ENCODE measurements at places on chromosomes 12 and 14. TPM values are rescaled to one million over a fixed set of nuclear protein-coding genes. Genes with fewer than 3 reads are reported as not detected.

OR4E2 gene
- not detected for total RNA-seq

LRTM2 gene
- not detected for total RNA-seq

SERPINA12 gene
- not detected for total RNA-seq

GARIN6 gene
- total RNA-seq = not detected

C3AR1 gene
- total RNA-seq = 0.95 TPM

FGF23 gene
- total RNA-seq = not detected

RASAL1 gene
- not detected for total RNA-seq

TAS2R13 gene
- 3.8 TPM for total RNA-seq

BDKRB2 gene
- 0.10 TPM for total RNA-seq

TOMM20L gene
- not detected for total RNA-seq

MARCHF9 gene
- 11.3 TPM for total RNA-seq

TMEM117 gene
- total RNA-seq = 6.1 TPM

RAPGEF3 gene
- 22.4 TPM for total RNA-seq

PTCSC3 gene
- not detected for total RNA-seq

PRH2 gene
- not detected for total RNA-seq

CIROP gene
- not detected for total RNA-seq

MYH6 gene
- 1,496 TPM for total RNA-seq

CISTR gene
- not detected for total RNA-seq

ADAM21 gene
- total RNA-seq = 0.24 TPM

RND1 gene
- not detected for total RNA-seq

WIF1 gene
- total RNA-seq = not detected

HOXC4 gene
- 0.75 TPM for total RNA-seq

ENDOU gene
- total RNA-seq = 0.16 TPM

FOXG1 gene
- not detected for total RNA-seq

TRIAP1 gene
- total RNA-seq = 33.7 TPM

KCNH3 gene
- not detected for total RNA-seq

MMP17 gene
- total RNA-seq = 1.6 TPM

ANO2 gene
- total RNA-seq = 9.8 TPM

SLC35F4 gene
- not detected for total RNA-seq

GLIPR1L1 gene
- not detected for total RNA-seq

C12orf54 gene
- not detected for total RNA-seq

PCED1B gene
- 0.47 TPM for total RNA-seq

PSMD9 gene
- total RNA-seq = 53.9 TPM

VDR gene
- total RNA-seq = 3.4 TPM
